Stimulated activated CD4-positive, alpha-beta T cell treated with anti-CD3 and anti-CD28 coated beads, Interleukin-1b, Interleukin-23, amount 100 ng/mL, for 4 hours (primary cell): ENCODE measurements at places on chromosomes 4 and X.

GRCh38 chr4:1116838-1117237 lies 3.5 kb upstream of the RNF212 start:
- no peak for DNase-seq

GRCh38 chr4:20480165-20480947 lies 219.9 kb upstream of the PACRGL start:
- DNase-seq, result no peak

DNA sequence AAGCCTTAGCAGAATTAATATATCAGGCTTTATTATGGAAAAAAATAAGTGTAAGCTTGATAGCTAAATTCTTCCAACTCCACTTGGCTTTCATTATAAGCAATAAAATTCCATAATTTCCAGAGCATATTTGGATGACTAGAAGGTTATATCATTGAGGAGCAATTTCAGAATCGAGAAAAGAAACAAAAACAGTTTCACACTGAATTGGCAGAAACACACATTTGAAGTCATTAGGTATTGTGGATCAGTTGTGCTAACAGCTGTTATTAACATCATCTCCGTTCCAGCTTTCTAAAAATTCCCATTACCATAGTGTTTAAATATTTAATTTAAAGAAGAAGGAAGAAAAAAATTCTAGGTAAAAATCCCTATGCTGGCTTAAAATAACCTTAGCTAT lies 92.6 kb downstream of the ANTXR2 start:
- no peak for DNase-seq

- no peak for DNase-seq
Measured at GRCh38 chr4:144667500-144667899, 21.5 kb downstream of the HHIP start.

DNA sequence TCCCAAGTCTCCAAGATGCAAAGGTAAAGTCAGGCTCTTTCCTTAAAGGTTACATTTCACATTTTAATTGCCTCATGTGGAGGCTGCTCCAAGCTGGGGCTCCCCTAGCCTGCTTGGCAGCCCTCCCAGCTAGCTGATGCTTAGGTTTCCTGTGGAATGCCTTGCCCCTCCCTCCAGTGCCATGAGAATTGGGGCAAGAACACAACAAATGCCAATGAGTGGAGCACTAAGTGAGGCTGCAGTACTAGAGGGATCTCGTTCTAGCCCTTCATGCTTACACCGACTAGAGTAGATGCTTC lies 597.7 kb downstream of the MID1IP1 start:
- DNase-seq, result no peak

- DNase-seq, result no peak
Measured at GRCh38 chrX:17161991-17162390, 213.0 kb upstream of the NHS start.

- DNase-seq, result no peak
Measured at GRCh38 chr4:151530230-151530629, 121.3 kb downstream of the FHIP1A start.
